CD4-positive, alpha-beta T cell treated with Interferon alpha-2 for 1 hour (primary cell): ENCODE measurements at places on chromosomes 3 and 15.

DNA sequence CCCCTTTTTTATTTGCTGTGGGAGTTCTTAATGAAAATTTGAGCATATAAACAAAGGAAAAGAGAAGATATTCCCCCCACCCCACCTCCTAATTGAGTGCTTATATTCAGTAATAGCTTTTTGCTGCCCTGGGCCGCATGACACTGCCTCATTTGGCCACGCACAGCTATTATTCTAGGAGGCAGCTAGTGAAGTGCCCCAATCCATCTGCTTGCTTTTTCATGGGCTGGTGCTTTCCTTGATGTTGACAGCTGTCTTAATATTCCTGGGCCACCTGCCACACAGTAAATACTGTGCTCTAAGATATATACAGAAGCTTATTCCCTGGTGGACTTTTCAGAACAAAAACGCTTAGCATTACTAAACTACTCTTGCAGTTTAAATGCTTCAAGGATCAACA is 3.8 kb upstream of the CRYBG3 start:
- DNase-seq = no peak

DNA sequence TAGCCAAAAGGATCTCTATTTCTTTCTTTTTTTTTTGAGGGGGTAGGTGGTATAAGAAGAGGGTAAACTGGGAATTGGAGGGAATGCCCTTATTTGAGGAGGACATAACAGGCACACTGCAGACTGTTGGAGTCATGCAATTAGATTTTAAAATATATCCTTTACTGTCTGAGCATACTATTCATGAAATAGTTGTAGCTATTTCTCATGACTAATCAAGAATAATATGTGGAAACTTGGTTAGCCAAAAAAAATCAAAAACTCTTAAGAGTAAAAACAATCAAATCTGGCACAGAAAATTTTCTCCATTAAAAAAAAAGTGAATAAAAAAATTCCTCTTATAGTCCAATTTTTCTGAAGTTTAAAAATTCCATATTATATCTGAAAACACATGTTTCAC is 174.9 kb downstream of the SCAPER start:
- DNase-seq = no peak

- no peak for DNase-seq
Observed at GRCh38 chr15:59879506-59880265, 124.4 kb upstream of the FOXB1 start.

- DNase-seq = no peak
Observed at GRCh38 chr15:100653608-100654007, 51.2 kb downstream of the ASB7 start.

DNA sequence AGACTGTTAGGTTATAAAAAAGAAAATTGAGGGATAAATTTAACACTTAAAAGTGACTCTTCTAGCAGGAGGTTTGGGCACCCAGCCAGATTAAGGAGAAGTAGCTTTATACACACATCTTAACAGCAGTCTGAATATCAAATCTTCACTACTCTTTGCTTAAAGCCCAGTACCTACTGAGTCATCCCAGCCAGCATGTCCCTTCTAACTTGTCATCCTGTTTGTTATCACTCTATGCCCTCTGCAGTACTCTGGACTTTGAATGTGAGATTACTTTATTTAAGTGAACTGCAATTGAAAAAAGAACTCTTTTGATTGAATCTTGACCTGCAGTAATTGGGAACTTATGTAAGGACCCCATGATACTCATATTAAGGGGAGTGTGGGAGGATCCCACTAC is 77.6 kb downstream of the FHIT start:
- no peak for DNase-seq
